ENCODE measurements at places on chromosomes 11 and 22.

DNA sequence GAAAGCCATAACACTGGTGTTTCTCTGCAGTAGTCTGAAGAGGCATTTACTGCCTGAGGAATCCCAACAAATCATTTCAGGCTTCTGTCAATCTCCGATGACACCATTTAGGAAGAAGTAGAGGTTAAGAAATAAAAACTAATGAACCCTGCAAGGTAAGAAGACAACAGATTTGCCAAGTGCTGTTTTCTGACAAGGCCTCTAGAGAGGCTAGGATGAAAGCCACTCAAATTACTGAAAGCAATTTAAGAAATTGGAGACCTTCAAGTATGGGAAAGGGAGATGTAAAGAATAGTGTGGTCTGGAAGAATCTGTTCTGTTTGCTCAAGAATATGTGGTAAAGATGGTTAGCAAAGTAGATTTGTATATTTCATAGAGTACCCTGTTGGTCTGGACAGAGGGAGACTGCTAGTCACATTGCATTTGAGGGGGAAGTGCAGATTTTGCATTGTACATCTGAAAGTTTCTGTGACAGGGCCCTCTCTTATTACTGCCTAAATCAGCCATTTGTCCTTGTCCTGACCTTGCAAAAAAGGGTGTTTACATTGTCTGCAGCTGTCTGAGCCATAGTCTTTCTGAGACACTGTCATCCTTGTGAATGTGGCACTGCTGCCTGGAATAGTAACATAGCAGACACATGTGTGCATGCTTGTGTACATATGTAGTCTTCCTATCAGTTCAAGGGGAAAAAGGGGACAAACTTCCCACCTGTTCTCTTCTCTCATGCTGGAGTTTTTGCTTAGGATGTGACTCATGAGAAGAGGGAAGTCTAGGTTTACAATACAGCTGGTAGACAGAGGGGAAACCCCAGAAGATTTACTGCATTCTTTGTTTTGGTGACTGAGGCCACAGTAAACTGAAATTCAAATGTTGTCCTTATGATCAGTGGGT lies 640.2 kb upstream of the KIRREL3 start:
- DNase-seq: no peak

- no peak for DNase-seq
Observed at GRCh38 chr11:9761441-9761945, 97.6 kb downstream of the SWAP70 start.

DNA sequence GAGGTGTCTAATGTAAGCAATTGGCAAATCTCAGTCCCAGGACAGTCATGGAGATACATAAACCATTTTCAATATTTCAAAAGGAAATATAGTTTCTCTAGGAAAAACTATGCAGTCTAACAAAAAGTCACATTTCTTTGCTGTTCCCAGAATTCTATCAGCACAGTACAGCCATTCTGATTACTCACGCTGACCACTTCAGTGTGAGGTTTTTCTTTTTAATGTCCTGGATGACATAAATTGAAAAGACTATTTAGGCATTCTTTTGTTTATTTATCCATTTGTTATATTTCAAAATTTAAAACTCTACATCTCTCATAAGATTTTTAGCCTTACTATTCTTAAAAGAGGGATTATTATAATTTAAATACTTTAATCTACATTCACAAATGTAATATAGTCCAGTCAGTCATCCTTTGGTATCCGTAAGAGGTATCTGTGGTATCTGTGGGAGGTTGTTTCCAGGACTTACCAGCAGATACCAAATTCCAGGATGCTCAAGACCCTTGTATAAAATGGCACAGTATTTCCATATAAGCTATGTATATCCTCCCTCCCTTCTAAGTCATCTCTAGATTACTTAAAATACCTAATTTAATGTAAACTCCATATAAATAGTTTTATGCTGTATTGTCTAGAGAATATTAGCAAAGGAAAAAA lies 331.1 kb upstream of the PITPNB start:
- DNase-seq: no peak

- DNase-seq: no peak
Observed at GRCh38 chr22:29136782-29137700, 64.2 kb downstream of the KREMEN1 start.

- DNase-seq: no peak
Observed at GRCh38 chr11:65210748-65211147, 29.0 kb downstream of the CAPN1 start.

All from activated T-helper 2 cell treated with anti-CD3 and anti-CD28 coated beads, Interferon-gamma antibody, Interleukin-2, Interleukin-4, amounts not matched to agents 10 μg/mL and 5 μg/mL and 100 μg/mL, durations not matched to agents 14 hours and 24 hours and 36 hours (primary cell).